Fibroblast of skin of left biceps (primary cell): ENCODE measurements at places on chromosomes 16 and 17.

DNA sequence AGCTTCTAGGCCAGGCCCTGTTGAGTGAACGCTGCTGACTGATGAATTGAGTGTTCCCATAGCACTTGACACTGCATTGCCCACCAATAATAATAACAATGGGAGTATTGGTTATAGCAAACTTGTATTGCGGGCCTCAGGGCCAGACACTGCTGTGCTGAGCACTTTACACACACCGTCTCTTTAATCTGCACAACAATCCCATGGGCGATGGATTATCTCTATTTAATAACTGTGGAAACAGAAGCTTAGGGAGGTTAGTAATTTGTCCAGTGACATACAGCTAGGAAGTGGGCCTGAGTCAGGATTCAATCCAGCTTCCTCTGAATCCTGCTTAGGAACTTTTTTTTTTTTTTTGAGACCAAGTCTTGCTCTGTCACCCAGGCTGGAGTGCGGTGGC lies 11.2 kb downstream of the ARHGAP23 start:
- DNase-seq: no peak

GRCh38 chr16:74627506-74628220 lies 20.7 kb upstream of the GLG1 start:
- no peak for DNase-seq

DNA sequence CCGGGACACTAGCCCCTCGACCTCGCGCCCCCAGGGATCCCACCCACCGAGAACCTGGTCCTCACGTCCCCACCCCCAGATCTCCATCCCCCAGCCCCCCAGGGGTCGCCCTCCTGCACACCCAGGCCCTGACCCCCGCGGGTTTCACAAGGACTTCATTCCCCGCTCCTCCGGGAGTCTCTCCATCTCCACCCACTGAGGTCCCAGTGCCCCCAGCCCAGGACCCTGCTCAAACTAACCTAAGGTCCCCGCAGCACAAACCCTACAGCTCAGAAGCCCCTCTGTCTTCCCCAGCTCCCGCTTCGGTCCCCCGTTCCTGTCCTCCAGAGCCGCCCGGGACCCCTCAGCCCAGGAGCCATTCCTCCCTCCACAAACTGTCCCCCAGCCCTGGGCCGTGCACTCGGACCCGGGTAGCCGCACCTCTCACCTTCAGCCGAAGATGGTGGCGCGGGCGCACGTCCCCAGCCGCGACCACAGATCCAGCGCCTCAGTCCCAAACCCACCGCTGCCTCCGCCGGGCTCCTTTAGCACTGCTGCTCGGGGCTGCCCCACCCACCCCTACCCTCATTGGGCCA lies at the start of gene MYH10:
MYH10 (minus strand) TSS at position 499 of the 575 bp plus-strand sequence. CDS start 7,479 bp downstream, outside the sequence.
- DNase-seq: no peak

GRCh38 chr16:60712144-60712543 lies 1324.1 kb downstream of the CDH8 start:
- no peak for DNase-seq

GRCh38 chr16:55500530-55501011 lies 8.3 kb upstream of the LPCAT2 start:
- no peak for DNase-seq

DNA sequence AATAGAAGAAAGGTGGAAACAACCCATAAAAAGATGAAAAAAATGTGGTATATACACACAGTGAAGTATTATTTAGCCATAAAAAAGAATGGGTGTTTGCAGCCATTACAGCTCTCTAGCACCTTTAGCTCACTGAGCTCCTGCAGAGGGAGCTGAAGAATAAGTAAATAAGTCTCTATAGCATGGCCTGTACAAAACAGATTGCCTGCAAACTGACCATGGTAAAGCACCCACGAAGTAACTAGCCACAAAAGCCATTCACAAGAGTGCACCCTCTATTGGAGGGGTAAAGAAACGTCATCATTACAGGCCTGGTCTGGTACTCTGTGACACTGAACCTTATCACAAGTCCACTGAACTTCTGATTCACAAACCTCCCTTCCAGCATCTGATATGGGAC lies 76.3 kb downstream of the USP32 start:
- no peak for DNase-seq

DNA sequence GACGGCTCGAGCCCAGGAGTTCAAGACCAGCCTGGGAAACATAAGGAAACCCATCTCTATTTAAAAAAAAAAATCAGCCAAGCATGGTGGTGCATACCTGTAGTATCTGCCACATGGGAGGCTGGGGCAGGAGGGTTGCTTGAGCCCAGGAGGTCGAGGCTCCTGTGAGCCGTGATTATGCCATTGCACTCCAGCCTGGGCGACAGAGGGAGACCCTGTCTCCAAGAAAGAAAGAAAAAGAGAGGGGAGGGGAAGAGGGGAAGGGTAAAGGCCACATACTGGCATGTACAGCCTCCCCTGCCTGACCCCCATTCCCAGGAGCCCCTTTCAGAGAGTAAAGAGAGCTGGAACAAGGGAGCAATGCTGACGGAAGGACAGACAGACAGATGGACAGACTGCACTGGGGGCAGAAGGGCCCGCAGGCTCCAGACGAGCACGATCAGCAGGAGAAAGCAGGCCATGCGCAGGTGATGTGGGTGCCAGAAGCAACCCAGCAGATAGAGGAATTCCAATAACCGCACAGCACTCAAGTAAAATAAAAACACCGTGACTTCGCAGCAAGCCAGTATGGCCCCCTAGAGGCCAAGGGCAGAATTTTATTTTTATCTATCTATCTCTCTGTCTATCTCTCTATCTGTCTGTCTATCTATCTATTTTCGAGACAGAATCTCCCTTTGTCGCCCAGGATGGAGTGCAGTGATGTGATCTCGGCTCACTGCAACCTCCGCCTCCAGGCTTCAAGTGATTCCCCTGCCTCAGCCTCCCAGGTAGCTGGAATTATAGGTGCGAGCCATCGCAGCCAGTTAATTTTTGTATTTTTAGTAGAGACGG lies 27.1 kb upstream of the SNN start:
- DNase-seq: peak; percentile 25

GRCh38 chr17:79814127-79814973 lies 17.5 kb upstream of the CBX8 start:
- no peak for DNase-seq
